ENCODE measurements at places on chromosomes 3 and 15.

DNA sequence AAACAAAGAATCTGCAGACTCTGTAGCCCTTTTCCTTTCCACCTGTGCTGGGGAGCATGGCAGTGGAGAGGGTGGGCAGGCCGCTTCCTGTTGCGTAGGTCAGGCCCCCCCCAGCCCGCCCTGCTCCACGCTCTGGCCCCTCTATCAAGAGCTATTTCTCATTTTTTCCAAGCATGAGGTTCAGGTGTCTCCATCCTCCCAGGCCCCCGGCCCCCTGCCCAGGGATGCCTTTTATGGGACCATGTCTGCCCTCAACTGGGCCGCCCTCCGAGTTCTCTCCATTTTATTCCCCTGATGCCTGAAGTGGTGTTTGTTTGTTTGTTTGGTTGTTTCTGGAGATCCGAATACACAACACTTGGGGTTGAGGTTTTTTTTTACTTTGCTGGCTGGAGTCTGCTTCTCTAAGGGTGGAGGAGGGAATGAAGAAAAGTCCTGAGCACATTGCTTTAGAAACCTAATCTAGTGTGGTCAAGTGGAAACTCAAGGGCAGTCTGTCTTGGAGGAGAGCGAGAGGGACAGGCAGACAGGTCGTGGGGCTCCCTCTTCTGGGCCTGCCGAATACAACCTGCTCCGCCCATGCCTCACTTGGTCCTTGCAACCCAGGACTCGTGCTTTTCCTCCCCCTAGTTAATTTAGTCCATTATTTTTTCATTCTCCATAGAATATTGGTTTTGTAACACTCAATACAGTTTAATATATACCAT, 176.5 kb upstream of the LYSMD4 start:
- DNase-seq = peak; percentile 3

GRCh38 chr3:64355401-64355807, 130.1 kb upstream of the PRICKLE2 start:
- no peak for DNase-seq

- DNase-seq = no peak
Measured at GRCh38 chr3:134809427-134810051, 14.5 kb downstream of the EPHB1 start.

- no peak for DNase-seq
Measured at GRCh38 chr3:50202353-50203112, 2.5 kb upstream of the SLC38A3 start.

DNA sequence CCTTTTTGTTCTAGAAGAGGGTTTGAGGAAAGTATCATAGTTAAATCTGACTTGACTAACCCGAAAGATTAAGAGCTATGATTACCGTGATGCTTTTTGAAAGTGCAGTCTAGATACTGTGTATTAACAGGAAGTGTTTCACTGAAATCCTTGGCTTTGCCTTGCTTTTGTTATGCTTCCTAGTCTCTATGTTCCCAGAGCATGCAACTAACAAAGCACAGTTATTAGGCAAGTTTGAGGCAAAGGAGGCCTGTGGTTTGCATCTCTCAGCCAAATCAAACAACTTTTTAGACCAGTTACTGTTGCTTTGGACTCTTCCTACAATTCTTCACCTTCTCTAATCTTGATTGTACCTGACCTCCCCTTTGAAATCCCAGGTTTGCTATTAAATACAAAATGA, 3.9 kb downstream of the LXN start:
- DNase-seq = no peak
